Left forelimb (tissue), 1 donor: ENCODE measurements at places on chromosomes 2 and 18.
A peak's percentile ranks its signal among the peaks of the same experiment; 100 is the strongest.

DNA sequence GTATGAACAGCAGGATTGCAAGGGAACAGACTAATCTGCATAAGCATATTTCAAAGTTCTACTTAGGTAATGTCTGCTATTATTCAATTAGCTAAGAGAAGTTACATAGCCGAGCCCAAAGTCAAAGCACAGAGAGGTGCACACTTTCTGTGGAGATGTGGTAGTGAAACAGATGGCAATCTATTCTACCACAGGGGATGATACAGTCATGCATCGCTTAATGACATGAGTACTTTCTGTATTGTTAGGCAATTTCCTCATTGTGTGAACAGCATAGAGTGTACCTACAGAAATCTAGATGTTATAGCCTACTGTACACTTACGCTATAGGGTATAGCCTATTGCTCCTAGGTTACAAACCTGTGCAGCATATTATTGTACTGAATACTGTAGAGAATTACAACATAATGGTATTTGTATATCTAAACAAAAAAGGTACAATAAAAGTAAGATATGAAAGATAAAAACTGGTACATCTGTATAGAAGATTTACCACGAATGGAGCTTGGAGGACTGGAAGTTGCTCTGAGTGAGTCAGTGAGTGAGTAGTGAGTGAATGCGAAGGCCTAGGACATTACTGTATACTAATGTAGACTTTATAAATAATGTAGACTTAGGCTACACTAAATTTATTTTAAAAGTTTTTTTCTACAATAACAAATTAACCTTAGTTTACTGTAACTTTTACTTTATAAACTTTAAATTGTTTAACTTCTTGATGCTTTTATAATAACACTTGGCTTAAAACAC lies 197.6 kb downstream of the MBD5 start:
- no peak for DNase-seq

GRCh38 chr2:38037757-38038621 lies 38.0 kb downstream of the CYP1B1 start:
- no peak for DNase-seq

GRCh38 chr2:12708508-12709206 lies 8.1 kb upstream of the TRIB2 start:
- DNase-seq = no peak

GRCh38 chr18:53850902-53851301 lies 373.6 kb downstream of the MBD2 start:
- DNase-seq = no peak

DNA sequence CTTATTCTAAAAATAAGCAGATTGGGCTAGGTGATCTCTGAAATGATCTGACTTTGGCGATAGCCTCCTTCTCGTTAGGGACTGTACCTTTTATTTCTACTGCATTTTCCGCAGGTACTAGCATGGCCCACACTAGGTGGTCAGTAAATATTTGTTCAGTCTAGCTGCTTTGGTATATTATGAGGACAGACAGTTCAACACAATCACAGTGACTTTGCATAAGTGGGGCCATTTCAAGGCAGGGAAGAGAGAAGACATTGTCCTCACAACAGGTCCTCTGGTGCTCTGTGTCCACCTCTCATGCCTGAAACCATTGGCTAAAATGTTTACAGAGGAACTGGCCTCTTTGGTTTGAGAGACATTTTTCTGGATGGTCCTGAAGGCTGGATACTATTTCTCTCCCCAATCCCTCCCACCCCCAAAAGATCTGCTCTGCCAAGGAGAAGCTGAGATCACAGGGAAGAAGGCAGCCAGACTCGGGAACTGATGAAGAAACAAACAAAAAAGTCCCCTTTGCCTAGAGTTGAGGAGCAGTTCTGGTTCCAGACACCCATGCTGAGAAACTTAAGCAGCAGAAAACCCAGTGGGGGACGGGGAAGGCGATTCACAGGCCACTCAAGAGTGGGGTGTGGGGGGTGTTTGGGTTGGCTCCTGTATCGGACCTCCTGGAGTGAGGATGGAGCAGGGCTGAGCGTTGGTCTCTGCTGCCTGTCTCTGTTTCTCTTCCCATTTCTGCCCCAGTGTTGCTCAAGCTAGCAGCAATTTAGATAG lies 2.9 kb upstream of the TNP1 start:
- DNase-seq = no peak

DNA sequence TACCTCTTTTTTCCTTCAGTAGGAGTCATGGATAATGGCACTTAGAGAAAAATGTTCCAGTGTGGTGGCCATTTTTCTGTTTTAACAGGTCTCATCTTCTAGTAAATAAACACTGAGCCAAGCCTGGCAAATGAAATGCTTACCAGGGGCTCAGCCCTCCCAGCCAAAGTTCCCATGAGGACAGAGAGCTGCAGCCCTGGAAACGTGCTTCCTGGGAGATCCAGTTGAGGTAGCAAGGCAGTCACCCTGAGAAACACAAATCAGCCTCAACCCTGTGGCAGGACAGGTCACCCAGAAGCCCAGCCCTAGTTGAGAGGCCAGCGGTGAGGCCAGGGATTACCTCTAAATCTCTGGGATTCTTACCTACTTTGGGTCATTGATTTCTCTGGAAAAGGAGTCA lies 140.1 kb downstream of the LNPK start:
- no peak for DNase-seq

DNA sequence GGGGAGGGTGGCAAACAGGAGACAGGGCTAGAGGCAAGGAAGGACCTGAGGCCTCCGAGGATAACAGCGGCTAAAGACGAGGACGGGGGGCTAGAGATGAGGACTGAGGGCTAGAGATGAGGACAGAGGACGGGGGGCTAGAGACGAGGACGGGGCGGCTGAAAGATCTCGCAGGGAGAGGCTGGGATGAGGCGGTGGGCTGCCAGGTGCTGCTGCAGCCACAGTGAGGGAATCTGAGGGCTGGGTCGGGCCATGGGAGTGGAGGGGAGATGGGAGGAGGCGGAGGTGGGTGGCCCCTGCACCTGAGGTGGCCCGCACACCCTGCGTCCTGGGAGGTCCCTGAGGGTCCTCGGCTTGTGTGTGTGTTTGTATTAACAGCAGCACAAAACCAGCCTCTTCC lies 350.2 kb upstream of the SALL3 start:
- DNase-seq = no peak

- DNase-seq = no peak
These were observed 12.6 kb upstream of the PROM2 start for GRCh38 chr2:95261602-95262001.

DNA sequence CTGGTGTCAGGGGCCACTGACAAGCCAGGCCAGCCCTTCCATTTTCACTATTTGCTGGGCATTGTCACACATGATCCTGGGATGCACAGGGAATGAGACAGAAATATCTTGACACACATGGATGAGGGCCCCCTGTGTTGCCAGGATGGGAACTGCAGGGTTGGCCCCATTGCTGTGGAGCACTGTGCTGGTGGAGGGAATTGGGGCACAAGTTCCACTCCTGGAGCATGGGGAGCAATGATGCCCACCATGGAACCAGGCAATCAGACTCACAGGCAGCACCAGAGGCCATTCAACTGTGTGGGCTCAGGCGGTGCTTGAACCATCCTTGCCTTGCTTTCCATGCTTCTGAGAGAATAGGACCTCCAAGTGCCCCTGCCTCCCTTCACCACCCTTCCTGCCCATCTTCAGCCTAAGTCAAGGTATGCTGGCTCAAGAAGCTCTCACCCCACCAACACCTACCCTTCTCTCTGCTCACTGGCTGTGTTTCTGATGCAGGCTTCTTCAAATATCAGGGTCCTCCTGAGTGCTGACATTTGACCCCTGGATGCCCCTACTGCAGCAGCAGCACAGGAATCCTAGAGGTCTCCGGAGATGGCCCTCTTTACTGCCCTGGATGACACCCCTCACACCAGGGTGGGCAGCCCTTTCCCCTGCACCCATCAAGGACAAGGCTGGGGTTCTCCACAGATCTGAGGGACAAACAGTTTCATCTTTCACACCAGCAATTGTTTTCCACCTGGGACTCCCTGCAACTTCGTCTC lies 11.0 kb downstream of the ADRA2B start:
- DNase-seq = peak; percentile 8

GRCh38 chr18:55696811-55697210 lies 108.8 kb upstream of the TCF4 start:
- DNase-seq = no peak

GRCh38 chr2:216478151-216478550 lies 20.5 kb upstream of the RPL37A start:
- no peak for DNase-seq

DNA sequence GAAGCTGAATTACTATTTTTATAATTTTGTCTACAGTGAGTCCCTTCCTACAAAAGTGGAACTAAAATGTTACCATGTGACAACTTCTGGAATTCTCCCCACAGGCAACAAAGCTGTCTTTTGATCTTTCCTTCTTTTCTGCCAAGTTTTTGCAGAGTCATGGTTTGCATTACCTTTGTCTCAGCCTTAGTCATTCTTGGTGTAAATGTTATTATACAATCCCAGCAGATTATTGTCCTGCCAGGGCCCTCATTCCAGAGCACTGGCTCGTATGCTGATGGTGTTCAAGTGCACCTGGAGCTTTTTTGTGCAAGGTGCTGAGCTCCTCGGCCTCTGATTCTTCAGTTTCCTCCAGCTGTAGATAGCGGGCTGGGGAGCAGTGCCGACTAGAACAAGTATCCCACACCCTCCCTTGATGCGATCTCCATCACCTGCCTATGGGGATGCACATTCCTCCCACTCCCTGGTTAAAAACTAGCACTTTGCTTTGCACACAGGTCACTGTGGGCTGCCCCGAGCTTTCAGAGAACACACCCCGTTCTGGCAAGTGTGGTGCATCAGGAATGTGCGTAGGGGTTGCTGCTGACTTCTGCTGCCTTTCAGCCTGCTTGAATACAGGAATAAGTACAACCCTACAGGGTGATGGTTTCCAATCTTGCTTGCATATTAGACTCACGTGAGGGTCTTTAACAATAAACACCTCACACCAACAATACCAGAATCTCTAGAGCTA lies 263.6 kb downstream of the RNF144A start:
- DNase-seq = no peak

DNA sequence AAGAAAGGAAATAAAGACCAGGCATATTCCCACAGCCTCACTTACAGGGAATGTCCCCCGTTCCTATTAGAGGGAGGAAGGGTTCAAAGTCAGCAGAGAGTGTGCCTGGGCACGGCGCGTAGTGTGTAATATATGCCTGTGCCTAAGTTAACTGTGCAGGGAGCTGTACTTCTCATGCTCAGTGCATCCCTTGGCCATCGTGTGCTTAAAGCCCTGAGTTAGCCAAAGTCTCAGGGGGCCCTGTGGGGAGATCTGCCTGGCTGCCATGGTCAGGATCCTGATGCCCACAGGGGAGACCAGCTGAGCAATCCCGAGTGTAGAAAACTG lies 48.4 kb downstream of the TEX51 start:
- no peak for DNase-seq

GRCh38 chr2:219789476-219789875 lies 162.0 kb downstream of the SLC4A3 start:
- DNase-seq = no peak

- no peak for DNase-seq
These were observed 52.3 kb downstream of the RAB10 start for GRCh38 chr2:26086155-26086637.

- DNase-seq = no peak
These were observed 530.3 kb upstream of the FSIP2 start for GRCh38 chr2:185208261-185208660.

GRCh38 chr2:231970461-231970860 lies 8.9 kb downstream of the DIS3L2 start:
- DNase-seq = no peak

DNA sequence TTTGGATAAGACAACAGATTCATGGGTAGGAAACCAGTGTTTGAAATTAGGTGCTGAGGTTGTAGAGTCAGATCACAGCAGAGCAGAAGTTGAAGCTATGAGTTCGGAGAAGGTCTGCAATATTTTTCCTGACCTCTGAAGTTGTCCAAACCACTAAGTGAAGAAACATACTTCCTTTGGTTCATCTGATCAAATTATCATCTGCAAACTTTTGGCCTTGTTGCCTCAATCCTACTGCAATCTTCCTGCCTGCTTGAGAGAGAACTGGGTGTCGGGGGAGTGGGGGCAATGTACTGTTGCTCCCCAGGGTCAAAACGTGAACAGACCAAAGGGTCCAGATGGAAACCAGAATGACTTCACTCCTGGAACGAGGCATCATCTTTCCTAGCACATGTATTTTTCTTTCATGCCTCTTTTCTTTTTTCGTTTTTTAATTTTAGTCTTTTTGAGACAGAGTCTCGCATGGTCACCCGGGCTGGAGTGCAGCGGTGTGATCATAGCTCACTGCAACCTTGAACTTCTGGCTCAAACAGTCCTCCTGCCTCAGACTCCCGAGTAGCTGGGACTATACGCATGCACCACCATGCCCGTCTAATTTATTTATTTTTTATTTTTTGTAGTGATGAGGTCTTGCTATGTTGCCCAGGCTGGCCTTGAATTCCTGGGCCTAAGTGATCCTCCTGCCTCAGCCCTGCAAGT lies 42.7 kb downstream of the RAB31 start:
- DNase-seq = no peak

GRCh38 chr18:36440614-36441013 lies 143.1 kb downstream of the FHOD3 start:
- DNase-seq = no peak

GRCh38 chr18:61770279-61770678 lies 122.5 kb downstream of the RNF152 start:
- DNase-seq = no peak

DNA sequence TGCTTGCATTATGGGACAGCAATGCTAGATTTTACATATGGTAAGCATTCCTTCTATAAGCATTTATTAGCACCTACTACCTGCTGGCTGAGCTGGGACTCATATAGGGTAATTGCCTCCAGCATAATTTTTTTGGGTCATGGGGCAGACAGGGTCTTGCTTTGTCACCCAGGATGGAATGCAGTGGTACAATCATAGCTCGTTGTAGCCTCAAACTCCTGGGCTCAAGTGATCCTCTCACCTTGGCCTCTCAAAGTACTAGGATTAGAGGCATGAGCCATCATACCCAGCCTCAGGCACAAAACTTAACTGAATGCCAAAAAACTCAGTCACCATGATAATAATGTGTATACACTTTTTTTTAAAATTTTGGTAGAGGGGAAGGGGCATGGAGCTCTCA lies 35.3 kb downstream of the TMEM237 start:
- no peak for DNase-seq

DNA sequence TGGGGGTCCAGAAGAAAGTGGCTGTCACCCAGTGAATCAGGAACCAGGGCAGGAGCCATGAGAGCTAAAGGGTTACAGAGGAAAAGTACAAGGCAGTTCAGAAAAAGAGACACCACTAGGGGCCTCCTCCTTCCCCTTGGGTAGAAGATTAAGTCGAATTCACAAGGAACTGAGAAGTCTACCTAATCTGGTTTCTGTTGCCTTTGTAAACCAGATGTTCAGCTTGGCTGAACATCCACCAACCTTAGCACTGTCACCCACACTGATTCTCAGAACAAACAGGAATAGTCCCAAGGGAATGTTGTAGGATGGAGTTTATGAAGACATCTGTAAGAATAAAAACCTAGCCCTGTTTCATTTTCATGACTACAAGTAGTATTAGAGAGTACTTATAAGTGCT lies 90.4 kb upstream of the NOSTRIN start:
- no peak for DNase-seq
